ENCODE measurements at places on chromosomes 2 and 18.

GRCh38 chr2:239391286-239392071, 9.3 kb downstream of the HDAC4 start:
- no peak for DNase-seq

- DNase-seq, result no peak
Observed at GRCh38 chr18:7727361-7728076, 160.4 kb downstream of the PTPRM start.

- no peak for DNase-seq
Observed at GRCh38 chr2:156309167-156309566, 23.4 kb downstream of the NR4A2 start.

- DNase-seq, result no peak
Observed at GRCh38 chr2:150076281-150076680, 411.2 kb downstream of the RND3 start.

- peak; percentile 58 for DNase-seq
Observed at GRCh38 chr2:85750587-85751575, 2.9 kb upstream of the ATOH8 start.

GRCh38 chr2:44364604-44365003, 2.9 kb downstream of the CAMKMT start:
- no peak for DNase-seq

- no peak for DNase-seq
Observed at GRCh38 chr2:3216841-3217495, 160.7 kb downstream of the EIPR1 start.

- no peak for DNase-seq
Observed at GRCh38 chr2:33323957-33324356, 152.5 kb upstream of the RASGRP3 start.

GRCh38 chr2:113240915-113241911, 37.5 kb downstream of the PAX8 start:
- DNase-seq, result peak; percentile 34

DNA sequence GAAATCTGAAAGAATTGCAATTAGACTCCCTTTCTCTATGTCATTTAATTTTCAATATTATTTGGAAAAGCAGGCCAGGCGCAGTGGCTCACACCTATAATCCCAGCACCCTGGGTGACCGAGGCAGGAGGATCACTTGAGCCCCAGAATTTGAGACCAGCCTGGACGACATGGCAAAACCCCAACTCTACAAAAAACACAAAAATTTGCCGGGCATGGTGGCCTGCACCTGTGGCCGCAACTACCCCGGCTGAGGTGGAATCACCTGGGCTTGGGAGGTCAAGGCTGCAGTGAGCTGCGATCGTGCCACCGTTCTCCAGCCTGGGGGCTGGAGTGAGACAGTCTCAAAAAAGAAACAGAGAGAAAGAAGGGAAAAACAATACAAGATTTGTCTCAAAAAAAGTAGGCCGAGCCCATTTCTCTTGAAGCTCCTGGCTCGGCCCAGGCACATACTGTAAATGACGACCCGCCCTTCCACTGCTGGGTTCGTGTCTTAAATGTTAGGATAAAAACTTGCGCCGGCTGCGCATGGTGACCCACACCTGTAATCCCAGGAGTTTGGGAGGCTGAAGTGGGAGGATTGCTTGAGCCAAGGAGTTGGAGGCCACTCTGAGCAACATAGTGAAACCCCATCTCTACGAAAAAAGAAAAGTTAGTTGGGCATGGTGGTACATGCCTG, 31.1 kb upstream of the GPC1 start:
- DNase-seq, result no peak

- no peak for DNase-seq
Observed at GRCh38 chr2:239064253-239064652, 216.4 kb downstream of the TWIST2 start.

- no peak for DNase-seq
Observed at GRCh38 chr2:67666386-67667053, 269.4 kb downstream of the ETAA1 start.

GRCh38 chr2:55478610-55479304, 40.8 kb upstream of the CFAP36 start:
- no peak for DNase-seq

- DNase-seq, result no peak
Observed at GRCh38 chr2:32358111-32358482, 1.3 kb downstream of the BIRC6 start.

GRCh38 chr2:102229141-102229769, 42.4 kb downstream of the IL1RL2 start:
- no peak for DNase-seq

DNA sequence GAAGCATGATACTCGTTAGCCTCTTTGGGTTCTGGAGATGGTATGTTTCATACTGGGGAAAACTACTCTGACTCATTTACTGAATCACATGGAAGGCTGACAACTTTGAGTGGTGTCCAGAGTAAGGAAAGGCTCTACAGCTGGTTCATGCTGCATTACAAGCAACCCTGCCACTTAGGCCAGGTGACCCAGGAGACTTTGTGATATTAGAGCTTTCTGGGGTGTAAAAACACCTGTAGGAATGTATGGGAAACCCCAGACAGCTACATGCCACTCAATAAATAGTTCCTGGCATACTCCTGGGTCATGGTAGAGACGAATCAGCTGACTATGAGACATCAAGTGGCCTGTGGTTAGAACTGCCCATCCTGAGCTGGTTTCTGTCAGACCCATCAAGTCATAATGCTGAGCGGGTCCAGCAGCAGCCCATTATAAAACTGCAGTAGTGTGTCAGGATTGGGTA, 21.3 kb upstream of the TCF7L1 start:
- DNase-seq, result no peak

- no peak for DNase-seq
Observed at GRCh38 chr2:60759654-60760053, 3.6 kb downstream of the PAPOLG start.

DNA sequence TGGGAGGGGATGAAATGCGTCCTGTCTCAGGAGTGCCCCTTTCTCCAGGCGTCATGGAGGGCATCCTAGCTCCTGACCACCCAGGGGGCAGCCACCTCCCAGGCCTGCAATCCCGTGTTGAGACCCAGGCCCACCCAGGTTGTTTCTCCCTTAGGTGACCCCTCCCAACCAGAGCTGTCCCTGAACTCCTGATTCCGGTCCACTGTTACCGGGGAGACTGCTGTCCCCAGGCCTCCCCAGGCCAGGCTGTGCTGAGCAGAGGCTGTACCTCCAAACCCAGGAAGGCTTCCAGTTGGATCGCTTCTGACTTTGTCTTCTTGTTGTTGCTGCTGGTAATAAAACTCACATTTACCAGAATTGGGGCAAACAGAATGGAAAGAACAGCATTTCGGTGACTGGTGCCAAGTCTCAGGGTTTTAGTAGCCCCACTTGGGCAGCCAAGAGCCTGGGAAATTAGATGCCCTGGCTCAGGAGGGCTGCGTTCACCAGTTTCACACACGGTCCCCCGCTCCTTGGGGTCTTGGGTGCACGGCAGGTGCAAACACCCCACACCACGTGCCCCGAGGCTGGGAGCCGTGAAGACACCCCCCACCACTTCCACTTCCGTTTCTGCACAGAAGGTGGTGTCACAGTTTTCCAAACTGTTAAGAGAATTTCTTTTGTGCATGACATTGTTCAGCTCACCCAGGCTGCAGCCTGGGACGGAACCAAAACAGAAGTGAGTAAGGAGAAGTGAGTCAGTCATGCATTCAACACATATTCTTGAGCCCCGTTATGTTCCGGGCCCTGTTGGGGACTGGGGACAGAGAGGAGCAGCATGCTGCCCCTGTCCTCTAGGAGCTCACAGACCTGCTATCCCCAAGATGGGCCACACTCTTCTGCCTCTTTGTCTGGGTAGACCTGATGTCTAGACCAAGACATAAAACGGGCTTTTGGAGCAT, 29.4 kb downstream of the ITM2C start:
- peak; percentile 28 for DNase-seq

GRCh38 chr18:31591628-31592027, at the start of gene TTR:
TTR (plus strand) TSS chr18:31591877; CDS start chr18:31591903, 26 bp downstream.
- no peak for DNase-seq

DNA sequence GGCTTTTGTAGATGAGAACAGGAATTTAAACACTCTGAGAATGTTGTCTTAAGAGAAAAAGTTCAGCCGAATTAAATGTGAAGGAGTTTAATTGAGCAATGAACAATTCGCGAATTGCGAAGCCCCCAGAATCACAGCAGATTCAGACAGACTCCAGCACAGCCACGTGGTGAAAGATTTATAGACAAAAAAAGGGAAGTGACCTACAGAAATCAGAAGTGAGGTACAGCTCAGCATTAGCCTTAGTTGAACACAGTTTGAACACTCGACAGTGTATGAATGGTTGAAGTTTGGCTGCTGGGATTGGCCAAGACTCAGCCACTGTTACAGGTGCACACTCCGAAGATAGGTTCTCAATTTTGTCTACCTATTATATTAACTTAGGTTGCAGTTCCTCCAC, 264.0 kb upstream of the CHST9 start:
- no peak for DNase-seq

DNA sequence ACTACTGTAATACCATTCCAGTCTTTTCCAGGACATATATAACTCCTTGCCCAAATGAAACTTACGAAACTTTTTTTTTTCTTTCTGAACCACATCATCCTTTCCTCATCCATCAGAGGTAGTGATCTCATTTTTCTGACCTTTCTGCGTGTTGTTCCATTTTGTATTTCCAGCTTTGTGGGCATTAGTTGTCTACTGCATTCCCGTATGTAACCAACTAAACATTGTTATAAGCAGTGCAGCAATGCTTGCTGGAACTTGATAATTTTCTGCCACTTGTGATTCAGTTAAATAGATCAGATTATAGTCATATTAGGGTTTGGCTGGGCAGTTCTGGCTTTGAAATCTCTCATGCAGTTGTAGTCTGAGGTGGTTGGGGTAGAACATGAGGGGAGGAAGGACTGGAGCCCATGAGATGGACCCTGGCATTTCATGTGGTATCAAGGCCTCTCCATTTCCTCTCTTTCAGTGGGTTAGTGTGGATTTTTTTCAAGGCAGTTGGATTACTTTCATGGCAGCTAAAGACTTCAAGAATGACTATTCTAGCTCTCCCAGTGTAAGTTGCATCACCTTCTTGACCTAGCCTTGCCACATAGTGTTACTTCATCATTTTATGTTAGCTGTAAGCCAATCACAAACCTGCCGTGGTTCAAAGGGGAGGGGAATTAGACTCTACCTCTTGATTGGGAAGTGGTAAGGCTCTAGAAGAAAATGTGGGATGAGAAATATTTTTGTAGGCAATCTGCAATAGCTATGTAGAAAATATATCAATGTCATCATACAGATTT, 80.5 kb downstream of the EHBP1 start:
- no peak for DNase-seq

GRCh38 chr2:25165992-25166875, 2.1 kb downstream of the POMC start:
- peak; percentile 74 for DNase-seq

DNA sequence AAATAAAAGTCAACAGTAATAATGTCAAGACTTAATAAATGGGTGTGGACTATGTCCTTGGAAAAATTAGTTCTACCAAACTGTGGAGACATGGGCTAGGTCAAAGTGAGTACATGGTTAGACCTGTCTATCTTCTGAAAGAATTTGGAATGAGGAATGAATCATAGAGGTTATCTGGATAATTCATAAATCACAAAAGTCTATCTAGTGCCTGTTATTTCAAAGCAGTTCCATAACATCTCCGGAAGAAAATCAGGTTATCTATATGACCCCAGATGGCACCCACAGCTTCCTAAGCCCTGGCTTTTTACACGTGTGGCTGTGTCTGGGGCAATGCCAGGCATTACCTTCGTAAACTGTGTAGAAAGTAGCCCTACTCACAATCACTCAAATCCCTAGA, 272.0 kb downstream of the ETAA1 start:
- no peak for DNase-seq

- DNase-seq, result no peak
Observed at GRCh38 chr2:19746611-19747309, 155.0 kb downstream of the TTC32 start.

DNA sequence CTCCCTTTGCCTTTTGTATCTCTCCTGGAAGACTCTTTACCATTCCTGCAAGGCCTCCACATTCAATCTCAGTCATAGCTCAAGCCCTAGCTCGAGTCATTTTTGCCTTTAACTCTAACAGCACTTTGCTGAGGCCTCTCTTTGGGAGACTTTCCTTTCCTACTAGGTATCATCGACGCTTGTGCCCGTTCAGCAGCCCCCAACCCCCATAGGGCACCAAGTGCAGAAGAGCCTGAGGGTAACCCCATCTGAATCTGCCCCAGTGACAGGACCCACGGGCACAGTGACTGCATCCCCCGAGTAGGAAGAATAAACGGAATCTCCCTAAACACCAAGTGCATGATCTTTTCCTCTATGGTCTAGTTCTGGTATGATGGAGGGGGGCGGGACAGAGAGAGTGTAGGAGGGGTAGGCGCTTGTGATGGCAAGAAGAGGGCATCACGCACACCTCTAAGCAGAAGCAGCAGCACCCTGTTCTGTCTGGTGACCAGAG, 66.3 kb downstream of the UXS1 start:
- no peak for DNase-seq

- DNase-seq, result no peak
Observed at GRCh38 chr2:138035608-138036217, 71.4 kb downstream of the HNMT start.

All from CD4-positive, alpha-beta T cell treated with Interferon gamma for 1 hour (primary cell).